ENCODE measurements at places on chromosomes 1 and 21.

- no peak for DNase-seq
Observed at GRCh38 chr1:13494025-13494424, 19.8 kb downstream of the LRRC38 start.

- no peak for DNase-seq
Observed at GRCh38 chr1:33163621-33164519, 18.0 kb downstream of the TRIM62 start.

- DNase-seq: no peak
Observed at GRCh38 chr21:39968010-39968409, 100.8 kb downstream of the PCP4 start.

DNA sequence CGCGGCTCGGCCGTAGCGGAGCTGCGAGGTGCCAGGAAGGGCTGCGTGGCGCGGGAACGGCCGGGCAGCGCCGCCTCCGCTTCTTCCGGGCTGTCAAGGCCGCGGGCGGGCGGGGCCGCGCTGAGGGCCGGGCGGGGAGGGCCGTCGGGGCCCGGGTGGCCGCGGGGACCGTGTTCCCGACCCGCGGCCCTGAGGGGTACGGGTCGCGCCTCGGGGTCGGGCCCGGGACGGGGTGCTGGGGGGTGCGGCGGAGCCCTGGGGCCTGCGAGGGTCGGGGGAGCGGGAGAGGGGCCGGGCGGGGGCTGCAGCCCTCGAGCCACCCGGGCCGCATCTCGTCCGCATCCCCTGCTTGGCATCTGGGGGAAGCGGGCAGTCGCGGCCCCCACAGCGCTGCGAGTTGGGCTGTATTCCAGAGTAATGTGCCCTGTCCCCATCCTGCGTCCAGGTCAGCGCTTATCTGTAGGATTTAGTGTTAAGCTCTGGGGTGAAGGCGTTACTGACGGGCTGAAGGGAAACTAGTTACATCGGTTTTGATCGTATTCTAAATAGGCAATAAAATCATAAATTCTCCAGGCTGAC, 379 bp downstream of the RER1 start:
- no peak for DNase-seq

DNA sequence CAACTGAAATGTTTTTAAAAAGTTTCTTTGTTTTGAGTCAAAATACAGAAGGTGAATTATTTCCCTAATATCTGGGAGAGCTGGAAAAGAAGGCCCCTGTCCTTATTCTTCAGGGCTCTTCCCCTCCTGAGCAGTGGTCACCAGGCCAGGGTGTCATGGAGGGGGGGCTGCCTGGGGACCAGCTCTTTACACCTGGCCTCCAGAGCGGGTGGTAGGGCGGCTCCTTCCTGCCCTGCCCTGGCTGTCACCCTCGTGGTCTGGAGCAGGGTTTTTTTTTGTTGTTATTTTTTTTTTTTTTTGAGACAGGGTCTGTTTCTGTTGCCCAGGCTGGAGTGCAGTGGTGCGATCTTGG, 6.6 kb downstream of the SKI start:
- DNase-seq: no peak

DNA sequence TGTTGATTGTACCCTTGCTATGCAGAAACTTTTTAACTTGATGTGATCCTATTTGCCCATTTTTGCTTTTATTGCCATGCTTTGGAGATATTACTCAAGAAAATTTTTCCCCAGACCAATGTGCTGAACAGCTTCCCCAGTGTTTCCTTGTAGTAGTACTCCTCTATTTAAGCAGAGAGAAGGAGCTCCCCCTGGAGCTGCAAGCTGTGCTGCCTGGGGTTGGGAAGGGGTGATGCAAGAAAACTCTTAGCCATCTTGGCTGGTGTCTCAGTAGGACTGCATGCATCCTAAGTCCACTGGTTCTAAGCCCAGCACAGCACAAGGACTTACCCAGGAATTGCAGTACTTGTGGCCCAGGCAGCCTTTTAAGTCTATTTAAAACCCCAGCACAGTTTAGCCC, 121.6 kb downstream of the NTMT2 start:
- DNase-seq: no peak

- no peak for DNase-seq
Observed at GRCh38 chr1:191125950-191126349, 648.3 kb upstream of the BRINP3 start.

GRCh38 chr1:161111527-161111926, 6.3 kb downstream of the PFDN2 start:
- DNase-seq: no peak

- DNase-seq: peak; percentile 6
Observed at GRCh38 chr1:53682881-53683280, 56.1 kb downstream of the GLIS1 start.

GRCh38 chr1:87778896-87779295, 450.2 kb downstream of the LMO4 start:
- no peak for DNase-seq

DNA sequence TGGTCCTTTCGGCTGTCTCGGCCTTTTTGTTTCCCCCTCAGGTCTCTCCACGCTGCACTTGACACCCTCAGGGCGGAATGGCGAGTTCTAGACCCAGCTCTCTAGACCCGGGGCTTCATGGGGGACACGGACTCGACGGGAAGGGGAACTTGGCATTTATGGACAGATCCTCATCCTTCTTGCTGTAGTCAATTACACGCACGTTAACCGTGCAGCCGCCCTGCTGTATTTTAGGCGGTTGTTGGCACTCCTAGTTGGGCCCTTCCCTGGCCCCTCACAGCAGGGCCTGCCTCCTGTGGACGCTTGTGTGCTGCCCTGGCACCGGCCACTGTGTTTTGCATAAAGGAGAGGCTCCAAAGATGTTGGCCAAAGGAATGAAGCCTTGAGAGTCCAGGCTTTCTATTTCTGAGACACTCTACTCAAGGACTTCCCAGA, 558 bp upstream of the BTG3 start:
- DNase-seq: peak; percentile 37

- no peak for DNase-seq
Observed at GRCh38 chr1:75423616-75424015, 187.3 kb downstream of the SLC44A5 start.

GRCh38 chr1:51583532-51583931, 33.4 kb upstream of the OSBPL9 start:
- no peak for DNase-seq

GRCh38 chr1:160413716-160414115, 13.4 kb downstream of the VANGL2 start:
- DNase-seq: no peak

GRCh38 chr1:111145542-111145941, 5.5 kb downstream of the CEPT1 start:
- DNase-seq: no peak

DNA sequence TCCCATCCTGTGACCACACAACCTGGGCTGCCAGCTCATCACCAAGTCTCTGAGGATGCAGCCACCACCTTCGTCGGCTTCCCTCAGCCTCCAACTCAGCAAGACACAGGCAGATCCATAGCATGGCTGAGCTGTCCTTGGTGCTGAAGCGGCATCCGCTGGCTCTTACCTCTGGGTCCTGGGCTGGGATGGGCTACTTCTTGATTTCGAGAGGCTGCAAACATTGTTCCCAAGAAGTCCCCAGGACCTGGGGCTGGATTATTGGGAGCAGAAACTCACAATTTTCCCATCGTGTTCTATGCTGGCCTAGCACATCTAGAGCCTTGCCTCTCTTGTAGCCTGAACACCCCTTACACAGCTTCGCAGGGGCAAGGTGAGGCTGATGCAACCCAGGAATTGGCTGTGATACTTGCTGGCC, 24.9 kb upstream of the C1QA start:
- DNase-seq: peak; percentile 64

DNA sequence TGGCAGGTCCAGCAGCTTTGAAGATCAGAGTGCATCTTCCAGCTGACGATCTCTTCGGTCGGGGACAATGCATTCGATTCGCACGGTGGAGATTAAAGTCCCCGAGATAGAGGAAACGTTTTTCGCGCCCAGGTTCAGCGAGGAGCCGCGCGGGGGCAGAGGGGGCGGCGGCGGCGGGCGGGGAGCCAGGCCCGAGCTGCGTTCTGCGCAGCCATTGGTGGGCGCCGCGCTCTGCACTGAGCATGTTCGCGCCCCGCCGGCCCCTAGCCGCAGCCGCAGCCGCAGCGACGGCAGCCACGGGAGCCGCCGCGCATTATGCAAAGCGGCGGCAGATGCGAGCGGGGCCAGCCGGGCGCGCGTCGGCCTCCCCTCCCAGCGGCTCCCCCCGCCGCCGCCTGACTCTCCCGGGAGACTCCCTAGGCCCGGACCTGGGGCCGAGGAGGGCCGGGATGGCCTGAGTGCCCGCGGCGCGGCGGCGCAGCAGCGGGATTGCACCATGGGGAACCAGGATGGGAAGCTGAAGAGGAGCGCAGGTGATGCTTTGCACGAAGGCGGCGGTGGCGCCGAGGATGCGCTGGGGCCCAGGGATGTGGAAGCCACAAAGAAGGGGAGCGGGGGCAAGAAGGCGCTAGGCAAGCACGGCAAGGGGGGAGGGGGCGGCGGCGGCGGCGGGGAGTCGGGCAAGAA, at the start of gene FMN2:
FMN2 (plus strand) TSS at position 270 of the 687 bp plus-strand sequence; CDS start at position 497, 227 bp downstream.
- peak; percentile 4 for DNase-seq

- DNase-seq: peak; percentile 50
Observed at GRCh38 chr1:198888379-198888943, 249.6 kb downstream of the PTPRC start.

- DNase-seq: no peak
Observed at GRCh38 chr1:115363171-115363570, 25.1 kb upstream of the NGF start.

DNA sequence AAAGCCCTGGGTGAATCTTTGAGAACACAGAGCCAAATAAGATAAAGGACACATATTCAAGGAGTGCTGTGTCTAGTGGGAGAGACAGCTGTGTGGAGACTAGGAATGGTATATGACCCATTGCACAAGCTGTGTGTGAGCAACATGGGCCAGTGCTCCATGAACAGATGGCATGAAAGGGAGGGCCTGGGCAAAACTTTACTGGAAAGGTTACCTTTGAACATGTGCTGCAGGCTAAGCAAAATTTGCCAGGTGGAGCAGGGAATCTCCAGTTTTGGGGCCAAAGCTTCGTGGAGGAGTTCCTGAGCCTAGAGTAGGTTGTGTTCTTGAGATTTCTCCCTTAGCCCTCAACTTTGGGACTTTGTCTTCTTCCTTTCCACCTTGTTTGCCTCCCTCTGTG, 446.1 kb upstream of the PROX1 start:
- DNase-seq: no peak

DNA sequence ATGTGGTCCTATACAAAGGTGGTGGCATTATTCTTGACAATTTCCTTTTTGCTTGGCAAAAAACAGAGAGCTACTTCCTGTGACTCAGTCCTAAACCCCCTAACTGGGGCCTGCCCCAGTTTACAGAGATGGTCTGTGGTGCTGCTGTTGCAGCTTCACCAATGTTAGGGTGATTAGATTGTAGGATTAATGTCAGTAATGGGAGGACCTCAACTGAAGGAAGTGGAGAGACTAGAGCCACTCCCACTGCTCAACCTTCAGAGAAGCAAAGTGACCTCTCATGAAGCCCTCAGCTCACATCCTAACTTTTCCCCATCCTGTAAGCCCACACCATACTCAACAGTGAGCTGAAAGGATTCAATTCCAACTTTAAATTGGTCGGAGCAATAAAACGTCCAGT, 3.6 kb downstream of the S100A6 start:
- no peak for DNase-seq

- DNase-seq: no peak
Observed at GRCh38 chr1:113320272-113320671, 70.0 kb upstream of the MAGI3 start.

GRCh38 chr1:41955461-41956159, 36.9 kb upstream of the HIVEP3 start:
- peak; percentile 53 for DNase-seq

- DNase-seq: peak; percentile 57
Observed at GRCh38 chr1:119367432-119368124, 1.0 kb upstream of the HAO2 start.

DNA sequence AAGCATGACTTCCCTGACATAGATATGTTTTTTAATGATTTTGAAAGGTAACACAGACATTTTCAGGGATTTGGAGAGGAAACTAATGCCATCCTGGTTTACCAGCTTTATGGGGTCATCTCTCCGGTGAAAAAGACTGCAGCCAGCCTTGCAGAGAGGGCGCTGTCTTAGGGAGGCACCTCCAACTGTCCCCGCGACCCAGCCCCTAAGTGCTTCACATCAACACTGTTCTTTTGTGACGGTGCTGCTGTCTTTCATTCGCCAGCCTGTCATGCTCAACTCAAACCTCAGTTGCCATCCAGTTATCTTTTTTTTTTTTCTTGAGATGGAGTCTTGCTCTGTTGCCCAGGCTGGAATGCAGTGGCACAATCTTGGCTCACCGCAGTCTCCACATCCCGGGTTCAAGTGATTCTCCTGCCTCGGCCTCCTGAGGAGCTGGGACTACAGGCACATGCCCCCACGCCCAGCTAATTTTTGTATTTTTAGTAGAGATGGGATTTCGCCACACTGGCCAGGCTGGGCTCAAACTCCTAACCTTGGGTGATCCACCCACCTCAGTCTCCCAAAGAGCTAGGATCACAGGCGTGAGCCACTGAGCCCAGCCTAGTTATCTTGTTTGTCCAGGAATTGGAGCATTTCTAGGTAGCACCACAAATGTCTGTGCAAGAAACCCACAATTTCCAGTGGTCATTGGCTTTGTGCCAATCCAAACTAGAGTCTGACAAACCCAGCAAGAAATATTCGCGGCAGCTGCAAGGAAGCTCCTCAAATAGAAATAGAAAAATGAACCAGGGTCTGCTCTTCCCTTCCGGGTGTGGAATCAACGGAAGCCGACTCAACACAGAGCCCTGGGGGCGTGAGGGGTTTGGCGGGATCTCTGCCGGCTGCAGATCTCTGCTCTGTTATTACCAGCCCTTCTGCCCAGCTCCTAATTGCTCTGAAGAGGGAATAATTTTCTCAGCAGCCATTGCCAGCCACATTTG, 24.2 kb downstream of the PDE9A start:
- DNase-seq: peak; percentile 81

DNA sequence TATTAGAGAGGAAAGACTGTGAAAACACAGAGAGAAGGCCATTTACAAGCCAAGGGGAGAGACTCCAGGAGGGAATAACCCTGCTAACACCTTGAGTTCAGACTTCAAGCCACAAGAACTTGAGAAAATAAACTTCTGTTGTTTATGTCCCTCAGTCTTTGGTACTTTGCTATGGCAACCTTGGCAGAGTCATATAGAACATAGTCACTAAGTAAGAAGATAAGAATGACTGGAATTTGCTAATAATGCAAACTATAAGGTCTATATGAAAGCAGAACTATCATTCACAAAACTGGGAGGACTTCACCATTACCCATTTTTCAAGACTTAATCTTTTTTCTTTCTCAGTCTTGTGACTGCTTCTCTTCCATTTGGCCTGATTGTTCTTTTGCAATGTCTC, 767.3 kb upstream of the ADAMTS5 start:
- peak; percentile 5 for DNase-seq

DNA sequence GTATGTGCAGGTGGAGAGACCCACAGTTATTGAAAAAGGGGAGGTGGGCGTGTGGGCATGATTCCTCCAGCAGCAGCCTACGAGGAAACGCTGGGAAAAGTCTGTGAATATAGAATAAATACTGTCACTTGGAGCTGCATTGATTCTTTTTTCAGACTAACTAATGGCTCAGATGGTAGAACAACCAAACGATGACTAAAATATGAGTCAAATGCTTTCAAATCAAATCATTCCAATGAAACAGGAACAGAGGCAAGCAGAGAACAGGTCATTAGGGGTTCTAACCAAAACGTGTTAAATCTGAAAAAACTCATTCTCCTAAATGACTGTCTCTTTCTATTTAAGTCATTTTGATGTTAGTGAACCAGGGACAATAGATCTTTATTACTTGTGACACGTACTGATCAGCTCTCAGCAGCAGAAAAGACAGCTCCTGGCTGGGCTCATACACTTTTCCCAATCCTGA, 35.1 kb upstream of the SEC16B start:
- no peak for DNase-seq

GRCh38 chr1:167763525-167764220, 41.9 kb downstream of the MPZL1 start:
- no peak for DNase-seq

All from umbilical cord (tissue), 2 donors.